ENCODE measurements at places on chromosomes 13 and 19.

- no peak for DNase-seq
Measured at GRCh38 chr13:107421028-107421427, 794.3 kb downstream of the LIG4 start.

GRCh38 chr13:65677906-65678305 lies 1552.2 kb downstream of the PCDH9 start:
- DNase-seq: no peak

- DNase-seq: no peak
Measured at GRCh38 chr19:41668315-41668714, 19.8 kb downstream of the CEACAM7 start.

DNA sequence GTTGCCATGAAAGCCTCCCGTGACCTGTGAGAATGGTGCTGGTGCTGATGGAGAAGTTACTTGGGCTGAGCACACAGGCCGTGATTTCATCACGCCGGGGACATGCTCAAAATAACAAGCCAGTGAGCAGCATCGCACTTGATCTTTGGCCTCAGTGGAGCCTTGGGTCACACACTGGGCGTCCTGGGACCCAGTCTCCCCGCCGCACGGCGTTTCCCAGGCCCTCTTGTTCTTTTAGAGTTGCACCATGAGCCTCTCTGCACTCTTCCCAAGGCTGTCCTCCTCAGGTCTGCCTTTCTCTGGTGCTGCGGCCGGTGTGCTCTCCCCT lies 9.5 kb upstream of the NDUFS7 start:
- DNase-seq: no peak

DNA sequence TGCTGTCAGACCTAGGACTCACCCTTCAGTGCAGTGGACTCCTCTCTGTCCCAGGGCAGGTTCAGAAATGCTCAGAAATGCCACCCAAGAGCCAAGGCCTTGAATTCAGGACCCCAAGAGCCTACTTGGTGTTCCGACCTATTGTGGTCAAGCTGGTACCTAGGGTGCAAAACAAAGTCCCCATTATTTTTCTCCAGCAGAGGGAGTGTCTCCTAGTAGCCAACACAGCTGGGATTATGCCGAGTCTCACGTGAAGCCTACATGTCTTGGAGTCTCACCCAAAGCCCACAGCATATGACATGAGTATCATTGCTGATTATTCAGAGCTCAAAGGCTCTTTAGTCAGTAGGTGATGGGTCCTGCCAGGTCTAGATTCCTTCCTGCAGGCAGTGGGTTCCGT lies 671.1 kb upstream of the SPRY2 start:
- DNase-seq: no peak

GRCh38 chr19:1401138-1401888 lies at the start of gene GAMT:
Gene GAMT, minus strand, starts transcription at chr19:1401542. Its CDS starts 66 bp downstream, at chr19:1401476.
- DNase-seq: peak; percentile 73

GRCh38 chr13:30204564-30204963 lies 102.8 kb downstream of the KATNAL1 start:
- DNase-seq: no peak

DNA sequence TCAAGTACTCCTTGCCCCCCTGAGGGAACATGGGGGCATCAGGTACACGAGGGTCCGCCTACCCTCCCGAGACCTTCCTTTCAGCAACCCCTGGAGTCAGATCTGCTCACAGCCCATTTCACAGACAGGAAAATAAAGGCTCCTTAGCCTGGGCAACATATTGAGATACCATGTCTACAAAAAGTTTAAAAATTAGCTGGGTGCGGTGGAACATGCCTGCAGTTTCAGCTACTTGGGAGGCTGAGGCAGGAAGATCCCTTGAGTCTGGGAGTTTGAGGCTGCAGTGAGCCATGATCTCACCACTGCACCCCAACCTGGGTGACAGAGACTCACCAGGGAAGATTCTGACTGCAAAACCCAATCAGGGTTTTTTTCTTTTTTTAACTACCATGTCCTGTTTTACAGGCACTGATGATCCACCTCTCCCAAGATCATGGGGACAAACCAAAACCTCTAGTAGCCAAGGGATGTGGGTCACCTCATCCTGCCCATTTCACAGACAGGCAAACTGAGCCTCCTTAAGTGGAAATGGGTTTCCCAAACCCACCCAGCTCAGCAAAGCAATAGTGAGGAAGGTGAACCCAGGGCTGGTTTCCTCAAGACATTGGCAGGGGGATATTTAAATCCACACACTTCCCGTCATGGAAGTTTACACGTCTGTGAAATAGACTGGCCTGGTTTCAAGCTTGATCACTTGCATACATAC lies 6.4 kb upstream of the CDKN2D start:
- no peak for DNase-seq

- peak; percentile 21 for DNase-seq
Measured at GRCh38 chr19:28710278-28710677, 502.7 kb downstream of the UQCRFS1 start.

DNA sequence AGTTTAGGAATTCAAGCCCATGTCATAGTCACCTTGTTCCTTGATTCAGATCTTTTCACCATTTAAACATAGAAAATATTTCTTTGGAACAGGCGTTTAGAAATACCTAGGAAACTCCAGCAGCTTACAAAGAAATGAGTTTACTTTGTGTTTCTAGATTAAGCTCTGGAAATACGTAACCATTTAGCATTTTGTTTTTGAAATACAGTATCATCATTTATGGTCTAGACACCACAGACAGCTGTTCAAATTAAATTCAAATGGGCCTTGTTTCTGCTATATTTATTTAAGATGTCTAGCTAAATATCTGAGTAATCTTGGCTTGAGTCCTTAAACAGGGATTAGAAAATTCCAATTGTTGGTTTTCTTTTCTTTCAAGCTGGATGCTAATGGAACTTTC lies 228.5 kb downstream of the NDFIP2 start:
- no peak for DNase-seq
